GM03348 (cell line): ENCODE measurements at places on chromosomes 7 and 10.

DNA sequence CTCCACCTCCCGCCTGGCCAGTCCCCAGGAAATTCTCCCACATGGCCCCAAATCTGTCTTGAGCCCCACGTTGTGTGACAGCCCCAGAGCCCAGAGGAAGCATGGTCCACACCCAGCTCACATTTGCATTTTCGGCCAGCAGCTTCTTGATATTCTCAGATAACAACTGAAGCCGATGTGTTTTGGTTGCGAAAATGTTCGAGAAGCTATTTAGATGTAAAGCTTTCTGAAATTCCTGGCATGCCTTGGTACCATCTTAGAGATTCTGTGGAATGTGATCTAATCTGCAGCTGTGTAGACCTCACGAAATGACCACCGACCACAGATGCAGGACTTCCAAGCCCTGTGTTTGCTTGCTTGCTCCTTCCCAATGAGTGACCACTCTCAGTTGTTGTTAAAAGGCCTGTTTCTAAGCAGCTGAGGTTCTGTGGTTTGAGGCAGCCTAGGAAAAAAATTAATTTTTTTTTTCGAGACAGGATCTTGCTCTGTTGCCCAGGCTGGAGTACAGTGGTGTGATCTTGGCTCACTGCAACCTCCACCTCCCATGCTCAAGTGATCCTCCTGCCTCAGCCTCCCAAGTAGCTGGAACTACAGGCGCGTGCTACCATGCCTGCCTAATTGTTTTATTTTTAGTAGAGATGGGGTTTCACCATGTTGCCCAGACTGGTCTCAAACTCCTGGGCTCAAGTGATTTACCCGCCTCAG is 8.8 kb downstream of the SLC4A2 start:
- no peak for DNase-seq

DNA sequence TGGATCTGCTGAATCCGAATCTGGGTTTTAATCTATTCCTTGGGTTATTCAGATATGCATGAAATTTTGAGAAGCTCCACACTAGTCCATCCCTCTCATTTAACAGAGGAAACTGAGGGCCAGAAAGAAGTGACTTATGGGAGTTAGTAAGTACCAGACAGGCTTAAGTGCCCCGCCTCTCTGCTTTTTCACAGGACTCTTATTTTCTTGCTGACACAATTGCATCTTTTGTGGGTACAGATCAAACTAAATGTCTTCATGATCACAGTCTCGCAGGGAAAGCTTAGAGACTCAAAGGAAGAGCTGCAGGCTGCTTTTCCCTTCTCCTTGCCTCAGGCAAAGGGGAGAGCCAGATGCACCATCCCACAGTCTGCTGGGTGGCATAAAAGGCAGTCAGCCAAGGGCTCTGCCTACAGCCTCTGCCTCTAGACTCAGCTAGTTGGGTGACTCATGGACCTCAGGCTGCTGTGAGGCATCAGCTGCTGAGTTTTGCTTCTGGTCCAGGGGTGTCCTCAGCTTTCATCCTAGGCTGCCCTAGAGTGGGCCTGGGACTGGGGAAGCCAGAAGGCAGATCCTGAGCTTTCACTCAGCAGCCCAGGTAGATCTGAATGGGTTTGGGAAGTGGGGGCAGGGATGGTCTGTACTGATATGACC is 11.6 kb downstream of the GOLGA7B start:
- peak; percentile 80 for DNase-seq

DNA sequence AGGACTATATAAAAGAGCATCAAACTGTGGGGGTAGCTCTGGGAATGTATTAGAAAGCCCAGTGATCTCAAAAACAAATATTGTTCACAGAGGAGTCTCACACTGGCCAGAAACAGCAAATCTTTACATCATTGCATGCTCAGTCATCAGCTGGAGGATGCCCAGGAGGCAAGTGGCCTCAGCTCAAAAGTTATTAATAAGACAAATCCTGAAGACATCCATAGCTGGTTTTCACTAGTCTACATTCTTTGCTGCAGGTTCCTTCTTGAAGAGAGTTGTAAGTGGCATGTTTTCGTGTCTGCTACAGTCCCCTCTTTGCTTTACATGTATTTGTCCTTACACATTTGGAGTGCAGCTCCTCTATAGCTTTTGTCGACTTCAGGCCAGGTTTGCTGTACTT is 8.6 kb upstream of the CCDC7 start:
- DNase-seq = peak; percentile 6

DNA sequence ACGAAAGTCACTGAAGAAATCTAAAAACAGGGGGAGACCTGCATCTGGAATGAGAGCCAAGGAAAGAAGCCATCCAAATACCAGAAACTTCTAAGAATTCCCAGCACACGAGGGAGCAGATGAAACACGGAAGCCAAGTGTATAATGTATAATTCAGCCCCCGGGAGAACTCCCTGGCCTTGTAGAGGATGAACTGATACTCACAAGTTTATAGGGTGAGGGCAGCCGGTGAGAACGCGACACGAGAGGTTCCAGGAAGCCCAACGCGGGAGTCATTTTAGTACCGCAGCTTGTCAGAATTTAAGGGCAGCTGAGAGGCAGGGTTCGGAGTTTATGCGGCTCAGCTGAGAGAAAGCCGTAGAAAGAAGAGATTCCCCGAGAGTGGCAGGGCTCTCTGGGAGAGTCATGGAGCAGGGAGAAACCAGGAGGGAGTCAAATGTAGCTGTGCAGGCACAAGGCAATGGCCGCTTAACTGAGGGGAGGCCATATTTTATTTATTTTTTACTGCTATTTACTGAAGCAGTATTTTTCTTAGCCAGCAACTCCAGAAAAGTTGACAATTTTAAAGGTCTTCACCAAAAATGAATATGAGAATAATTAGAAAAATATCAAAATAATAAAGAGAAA is 164.0 kb downstream of the NPSR1 start:
- peak; percentile 16 for DNase-seq

DNA sequence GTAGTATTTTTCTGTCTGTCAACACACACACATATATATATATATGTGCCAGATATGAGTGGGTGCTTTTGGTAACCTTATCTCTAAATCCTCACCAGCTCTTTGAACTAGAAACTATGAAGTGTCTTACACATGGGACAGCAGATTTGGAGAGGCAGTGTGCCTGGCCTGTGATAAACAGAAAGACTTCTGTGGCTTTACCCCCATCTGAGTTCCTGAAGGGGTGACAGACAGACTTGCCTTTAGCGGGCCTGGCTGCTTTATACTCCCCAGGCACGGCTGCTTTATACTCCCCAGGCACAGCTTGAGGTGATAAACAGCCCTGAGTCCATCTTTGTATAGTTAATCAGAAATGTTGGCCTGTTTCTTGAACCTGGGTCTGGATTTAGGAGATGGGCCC is 5.6 kb downstream of the BAG3 start:
- DNase-seq = no peak

GRCh38 chr7:158447506-158448171 is 140.0 kb downstream of the PTPRN2 start:
- DNase-seq = no peak

- peak; percentile 91 for DNase-seq
These were observed 12.7 kb downstream of the HNRNPF start for GRCh38 chr10:43396061-43396927.

GRCh38 chr10:113853578-113854012 is 287 bp downstream of the DCLRE1A start:
- no peak for DNase-seq

DNA sequence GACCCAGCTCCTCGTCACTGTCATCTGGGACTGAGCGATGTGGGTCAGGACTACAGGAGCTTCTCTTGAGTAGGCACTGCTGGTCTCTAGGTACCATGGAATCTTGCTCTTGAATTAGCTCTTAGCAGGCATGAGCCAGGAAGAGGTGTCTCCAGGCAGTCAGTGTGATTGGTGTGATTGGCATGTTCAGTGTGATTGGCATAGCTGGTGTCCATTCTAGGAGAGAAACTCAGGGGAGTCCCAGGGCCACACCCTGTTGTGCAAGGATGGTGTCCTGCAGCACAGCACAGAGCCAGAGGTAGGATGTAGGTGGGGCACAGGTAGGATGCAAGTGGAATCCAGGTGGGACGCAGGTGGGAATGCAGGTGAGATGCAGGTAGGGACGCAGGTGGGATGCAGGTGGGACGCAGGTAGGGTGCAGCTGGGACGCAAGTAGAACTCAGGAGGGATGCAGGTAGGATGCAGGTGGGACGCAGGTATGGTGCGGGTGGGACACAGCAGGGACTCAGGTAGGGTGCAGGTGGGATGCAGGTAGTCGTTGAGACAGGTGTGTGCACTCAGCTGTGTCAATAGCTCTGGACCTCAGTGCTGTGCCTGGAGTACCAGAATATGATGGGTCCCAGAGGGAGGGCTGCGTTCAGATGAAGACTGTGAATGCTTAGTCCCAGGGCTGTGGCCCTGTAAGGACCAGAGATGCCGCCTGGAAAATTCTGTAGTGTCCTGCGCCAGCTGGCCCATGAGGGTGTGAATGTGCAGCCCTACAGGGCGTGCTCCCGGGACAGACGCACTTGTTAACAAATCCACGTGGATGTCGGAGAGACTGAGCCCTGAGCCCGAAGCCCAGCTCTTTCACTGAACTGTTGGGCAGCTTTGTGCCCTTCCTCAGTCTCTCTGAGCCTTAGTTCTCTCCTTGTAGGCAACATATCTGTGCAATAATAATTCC is 248.2 kb upstream of the PITRM1 start:
- no peak for DNase-seq

DNA sequence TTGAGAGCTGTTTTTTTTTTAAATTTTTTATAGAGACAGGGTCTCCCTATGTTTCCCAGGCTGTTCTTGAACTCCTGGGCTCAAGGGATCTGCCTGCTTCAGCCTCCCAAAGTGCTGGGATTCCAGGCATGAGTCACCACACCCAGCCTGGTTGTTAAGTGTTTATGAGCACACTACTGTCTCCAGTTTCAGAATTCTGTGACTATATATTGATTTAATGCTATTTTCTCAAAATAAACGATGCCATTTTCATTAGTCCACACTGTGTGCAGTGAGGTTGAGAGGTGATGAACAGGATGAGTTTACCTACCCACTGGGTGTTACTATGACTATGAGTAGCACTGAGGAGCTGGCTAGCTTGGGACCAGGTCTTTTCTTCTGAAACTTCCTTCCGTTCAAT is 110.9 kb upstream of the FAM180A start:
- no peak for DNase-seq

DNA sequence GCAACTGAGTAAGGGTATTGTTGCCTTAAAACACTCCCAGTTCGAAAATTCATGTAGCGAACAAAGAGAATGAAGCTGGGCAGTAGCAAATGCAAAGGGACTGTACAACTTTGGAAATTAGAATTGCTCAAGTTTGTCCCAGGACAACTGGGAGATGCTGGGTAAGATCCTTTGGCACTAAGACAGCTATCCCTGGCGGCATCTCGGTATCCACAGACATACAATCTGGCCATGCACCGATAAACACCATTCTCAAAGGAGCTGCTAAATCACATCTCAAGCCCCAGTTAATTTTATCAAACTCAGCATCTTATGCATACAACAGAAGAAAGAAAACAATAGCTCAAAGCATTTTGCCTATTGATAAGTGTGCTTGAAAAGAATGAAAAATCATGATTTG is 177.3 kb downstream of the AMPH start:
- DNase-seq = no peak

- no peak for DNase-seq
These were observed 14.7 kb downstream of the CNPY1 start for GRCh38 chr7:155531681-155532080.

- DNase-seq = no peak
These were observed 39.2 kb upstream of the SDHAF3 start for GRCh38 chr7:97078023-97078969.

DNA sequence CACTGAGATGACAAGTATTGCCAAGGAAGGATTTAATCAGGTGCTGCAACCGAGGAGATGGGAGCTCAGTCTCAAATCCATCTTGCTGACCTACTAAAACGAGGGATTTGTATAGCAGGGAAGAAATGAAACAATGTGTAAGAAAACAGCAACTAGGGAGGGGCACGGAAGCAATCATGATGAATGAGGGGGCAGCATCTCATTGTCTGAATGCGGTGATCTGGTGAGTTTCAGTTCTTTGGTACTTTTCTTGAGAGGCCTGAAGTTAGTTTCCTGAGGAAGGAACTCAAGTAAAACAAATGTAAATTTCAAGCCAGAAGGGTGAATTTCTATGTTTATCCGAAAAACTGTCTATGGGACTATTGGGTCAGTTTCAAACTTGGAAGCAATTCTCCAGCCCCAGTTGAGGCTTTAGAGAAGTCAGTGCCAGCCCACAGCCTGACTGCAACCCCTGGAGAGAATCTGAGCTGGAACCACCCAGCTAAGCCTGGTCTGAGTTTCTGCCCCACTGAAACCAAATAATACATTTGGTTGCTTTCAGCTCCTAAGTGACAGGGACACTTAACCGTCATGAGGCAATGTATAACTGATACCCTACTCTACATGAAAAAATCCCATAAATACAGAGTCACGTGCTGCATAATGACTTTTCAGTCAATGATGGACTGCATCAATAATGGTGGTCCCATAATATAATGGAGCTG is 45.8 kb upstream of the TNS3 start:
- DNase-seq = no peak

- DNase-seq = no peak
These were observed 49.0 kb upstream of the ZRANB1 start for GRCh38 chr10:124892905-124893304.

DNA sequence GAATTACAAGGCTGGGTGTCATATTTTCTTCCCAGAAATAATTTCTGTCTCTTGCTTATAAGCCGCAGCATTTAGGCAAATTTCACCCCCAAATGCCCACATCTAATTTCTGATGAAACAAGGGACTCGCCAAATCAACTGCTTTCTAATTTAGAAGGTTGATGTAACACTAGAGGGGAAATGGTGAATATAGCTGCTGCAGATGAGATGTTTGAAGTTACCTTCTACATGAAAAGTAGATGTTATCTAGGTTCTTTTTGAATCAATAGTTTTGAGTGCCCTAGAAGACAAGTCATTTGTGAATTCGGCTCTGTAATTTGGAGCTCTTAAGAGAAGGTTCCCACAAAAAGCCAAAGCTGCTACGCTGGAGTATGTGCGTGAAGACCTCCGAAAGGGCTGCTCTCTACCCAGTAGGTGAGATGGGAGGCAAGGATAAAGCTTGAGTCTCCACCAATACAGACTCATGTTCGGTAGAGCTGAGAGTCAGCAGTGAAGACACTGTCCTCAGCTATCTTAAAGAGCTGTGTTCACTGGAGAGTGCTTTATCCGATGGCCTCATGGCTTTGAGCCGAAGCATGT is 99.5 kb downstream of the FANK1 start:
- DNase-seq = no peak

DNA sequence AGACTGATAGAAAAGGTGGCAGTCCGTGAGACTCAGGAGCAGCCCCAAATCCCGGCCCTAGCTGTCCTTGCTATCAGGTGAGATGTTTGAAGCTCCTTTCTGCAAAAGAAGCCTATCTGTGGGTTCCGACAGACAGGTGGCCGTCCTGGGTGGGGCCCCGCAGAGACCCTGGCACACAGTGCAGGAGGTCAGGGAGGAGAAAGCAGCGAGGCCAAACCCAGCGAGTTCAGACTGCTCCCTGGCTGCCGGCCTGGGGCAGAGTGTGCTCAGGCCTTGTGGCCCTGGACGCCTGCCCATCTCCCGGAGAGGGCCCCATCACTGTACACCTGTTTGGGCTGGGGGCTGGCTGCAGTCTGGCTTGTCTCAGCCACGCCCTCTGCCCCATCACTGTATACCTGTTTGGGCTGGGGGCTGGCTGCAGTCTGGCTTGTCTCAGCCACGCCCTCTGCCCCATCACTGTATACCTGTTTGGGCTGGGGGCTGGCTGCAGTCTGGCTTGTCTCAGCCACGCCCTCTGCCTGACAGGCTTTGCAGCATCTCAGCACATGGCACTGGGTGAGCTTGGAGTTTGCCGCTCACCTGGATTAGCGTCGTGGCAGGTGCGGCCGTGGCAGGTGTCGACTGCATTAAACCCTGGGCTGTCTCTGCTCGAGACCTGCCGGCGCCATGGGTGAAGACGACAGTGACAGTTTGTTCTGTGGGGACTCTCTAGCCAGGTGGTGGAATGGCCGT is 11.8 kb upstream of the PRKAR1B start:
- DNase-seq = no peak
